ENCODE measurements at places on chromosomes 7 and 10.

DNA sequence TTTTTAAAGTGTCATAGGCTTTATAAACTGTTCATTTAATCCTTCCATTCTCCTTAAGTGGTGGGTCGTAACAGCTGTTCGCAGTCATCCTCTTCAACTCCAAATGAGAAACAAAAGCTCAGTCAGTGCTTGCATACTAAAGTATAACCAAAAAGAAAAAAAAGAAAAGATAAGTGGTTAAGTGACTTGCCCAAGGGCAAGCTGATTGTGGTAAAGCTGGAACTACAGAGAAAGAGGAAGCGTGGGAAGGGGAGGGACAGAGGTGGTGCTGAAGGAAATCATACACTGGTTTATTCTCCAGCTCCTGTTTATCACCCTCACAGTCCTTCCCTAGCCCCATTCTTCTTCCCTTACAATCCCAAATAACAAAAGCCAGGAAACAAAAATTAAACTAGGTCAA is 29.6 kb downstream of the IDE start:
- no peak for DNase-seq

GRCh38 chr10:86959737-86960002 is 1.3 kb downstream of the SNCG start:
- no peak for DNase-seq

- DNase-seq: no peak
These were observed 287.5 kb upstream of the NFE2L3 start for GRCh38 chr7:25864511-25864910.

GRCh38 chr10:121503587-121504051 is 94.6 kb downstream of the FGFR2 start:
- no peak for DNase-seq

- no peak for DNase-seq
These were observed 100.6 kb upstream of the CREB5 start for GRCh38 chr7:28311670-28312069.

GRCh38 chr10:118832241-118832651 is 77.5 kb upstream of the CACUL1 start:
- no peak for DNase-seq

GRCh38 chr7:92006046-92006445 is 65.4 kb downstream of the AKAP9 start:
- DNase-seq: no peak

DNA sequence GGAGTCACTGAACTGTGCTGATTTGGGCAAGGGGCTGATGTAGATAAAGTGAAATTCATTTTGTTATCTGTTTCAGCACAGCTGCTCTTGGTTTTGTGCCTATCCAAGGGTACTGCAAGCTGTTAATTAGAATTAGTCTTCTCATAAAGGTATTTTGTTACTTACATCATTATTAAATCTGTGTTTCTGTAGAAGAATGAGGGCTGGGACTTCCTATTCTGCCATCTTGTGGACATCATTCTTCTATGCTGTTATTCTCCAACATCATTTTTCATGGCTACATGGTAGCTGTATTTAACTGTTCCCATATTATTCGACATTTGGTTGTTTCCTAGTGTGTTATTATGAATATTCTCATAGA is 76.2 kb upstream of the CCDC71L start:
- no peak for DNase-seq

DNA sequence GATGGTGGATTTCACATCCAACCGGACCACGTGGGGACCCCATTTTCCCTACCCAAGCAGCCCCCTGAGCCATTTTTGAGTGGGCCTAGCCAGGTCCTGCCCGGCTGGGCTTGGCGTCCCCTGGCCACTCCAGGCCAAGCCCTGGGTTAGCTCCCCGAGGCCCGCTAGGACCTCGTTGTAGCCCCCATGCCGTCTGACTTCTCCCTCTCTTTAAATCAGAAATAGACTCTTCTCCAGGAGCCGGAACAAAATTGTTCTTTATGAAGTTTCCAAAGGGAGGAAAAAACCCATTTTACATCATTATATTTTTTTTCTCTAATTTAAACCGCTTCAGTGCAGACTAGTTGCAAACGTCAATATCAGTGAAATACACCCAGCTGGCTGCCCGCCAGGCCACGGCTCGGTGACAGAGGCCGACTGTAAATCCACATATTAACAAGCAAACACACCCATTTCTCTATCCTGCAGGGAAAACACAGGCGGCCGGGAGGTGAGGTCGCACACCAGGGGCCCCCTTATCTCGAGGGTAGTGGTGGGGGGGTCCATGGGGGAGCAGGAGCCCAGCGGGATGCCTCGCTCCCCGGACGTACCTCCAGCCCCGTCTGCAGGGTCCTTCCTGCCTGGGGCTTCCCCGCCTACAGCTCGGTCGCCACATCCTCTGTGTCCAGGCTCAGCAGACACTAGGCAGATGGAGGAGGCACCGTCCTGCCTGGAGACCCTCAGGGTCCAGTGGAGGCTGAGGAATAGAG is 72.7 kb downstream of the ELFN1 start:
- no peak for DNase-seq

- DNase-seq: no peak
These were observed 25.4 kb upstream of the PRXL2A start for GRCh38 chr10:80382989-80383388.

- DNase-seq: no peak
These were observed 2.6 kb downstream of the PGAM1 start for GRCh38 chr10:97428572-97428981.

- peak; percentile 42 for DNase-seq
These were observed 48.0 kb downstream of the THNSL1 start for GRCh38 chr10:25064401-25064800.

GRCh38 chr7:41570766-41571165 is 132.1 kb downstream of the INHBA start:
- no peak for DNase-seq

- no peak for DNase-seq
These were observed 4.8 kb downstream of the ANXA7 start for GRCh38 chr10:73408978-73409521.

DNA sequence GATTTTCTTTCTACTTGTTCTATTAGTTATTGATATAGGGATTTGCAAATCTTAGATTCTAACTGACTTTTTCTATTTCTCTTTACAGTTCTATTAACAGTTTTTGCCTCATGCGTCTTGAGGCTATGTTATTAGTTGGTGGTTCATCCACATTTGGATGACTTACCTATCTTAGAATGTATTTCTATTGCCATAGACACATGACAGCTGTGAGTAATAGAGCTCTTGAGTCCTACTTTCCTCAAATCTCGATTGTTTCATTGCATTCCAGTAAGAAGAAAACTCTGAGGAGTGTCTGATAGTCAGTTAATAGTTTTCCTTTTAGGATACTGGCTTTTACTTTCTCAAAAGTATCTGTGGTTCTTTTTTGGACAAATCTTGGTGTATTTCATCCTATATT is 241.4 kb upstream of the ZNF32 start:
- DNase-seq: no peak

DNA sequence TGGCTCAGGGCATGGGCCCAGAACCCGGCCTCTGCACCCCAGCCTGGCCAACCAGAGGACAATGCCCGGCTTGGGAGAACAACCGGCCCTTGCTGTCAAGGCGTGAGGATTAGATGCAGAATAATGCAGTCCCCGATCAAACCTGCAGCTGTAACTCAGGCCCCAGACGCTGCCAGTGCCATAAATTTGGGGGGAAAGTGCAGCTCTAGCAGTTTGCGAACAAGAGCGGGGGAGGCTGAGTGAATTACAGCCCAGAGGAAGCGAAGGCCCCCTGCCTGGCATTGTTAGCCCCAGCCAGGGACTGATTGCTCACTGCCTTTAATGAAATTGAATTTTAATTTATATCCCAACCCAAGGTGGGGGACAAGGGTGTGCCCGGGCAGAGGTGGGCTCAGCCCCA is 38.0 kb upstream of the GNA12 start:
- no peak for DNase-seq

- DNase-seq: peak; percentile 84
These were observed 14.4 kb downstream of the WDFY4 start for GRCh38 chr10:48699011-48699627.

DNA sequence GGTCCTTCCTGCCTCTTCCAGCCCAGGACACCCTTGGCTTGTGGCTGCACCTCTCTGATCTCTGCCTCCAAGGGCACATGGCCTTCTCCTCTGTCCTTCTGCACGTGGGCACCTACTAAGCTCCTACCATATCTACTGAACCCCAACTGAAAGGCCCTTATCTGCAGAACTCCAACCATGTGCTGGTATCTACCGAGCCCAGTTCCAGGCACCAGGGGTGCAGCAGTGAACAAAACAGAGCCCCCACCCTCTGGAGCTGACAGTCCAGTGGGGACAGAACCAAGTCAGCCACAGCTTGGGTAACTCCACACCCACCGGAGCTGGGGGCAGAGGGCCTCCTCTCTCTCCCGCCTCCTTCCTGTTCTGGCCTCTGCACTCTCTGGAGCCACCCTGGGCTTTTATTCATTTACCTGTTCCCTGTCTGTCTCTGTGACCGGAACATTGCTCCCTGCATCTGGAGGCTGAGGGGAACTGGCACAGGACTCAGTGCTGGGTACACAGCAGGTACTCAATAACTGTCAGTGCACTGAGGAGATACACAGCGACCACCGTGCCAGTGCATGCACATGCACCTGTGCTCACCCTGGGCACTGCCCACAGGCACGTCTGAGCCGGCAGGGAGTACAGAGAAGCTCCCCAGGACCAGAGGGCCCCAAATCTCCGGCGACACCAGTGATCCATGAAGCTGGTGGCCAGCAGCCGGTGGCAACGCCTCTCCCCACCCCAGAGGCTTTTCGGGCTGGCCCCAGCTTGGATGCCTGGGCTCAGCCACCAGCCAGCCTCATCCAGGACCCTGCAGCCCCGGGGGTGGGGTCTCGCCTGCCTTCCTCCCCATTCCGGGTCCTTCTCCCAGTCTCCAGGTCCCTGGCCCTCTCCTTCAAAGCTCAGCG is 2.0 kb downstream of the MICALL2 start:
- DNase-seq: no peak

- DNase-seq: no peak
These were observed 415.3 kb upstream of the PRKCQ start for GRCh38 chr10:6995341-6995740.

GRCh38 chr10:72267381-72267780 is 6.3 kb upstream of the DDIT4 start:
- DNase-seq: no peak

All from esophagus muscularis mucosa (tissue), 4 donors.